Mammary epithelial cell (primary cell): ENCODE measurements at places on chromosomes 16 and 17. TPM values are rescaled to one million over a fixed set of nuclear protein-coding genes. Genes with fewer than 3 reads are reported as not detected.

- no peak for DNase-seq
Observed at GRCh38 chr17:77266213-77266612, 125.4 kb downstream of the SEC14L1 start.

DNA sequence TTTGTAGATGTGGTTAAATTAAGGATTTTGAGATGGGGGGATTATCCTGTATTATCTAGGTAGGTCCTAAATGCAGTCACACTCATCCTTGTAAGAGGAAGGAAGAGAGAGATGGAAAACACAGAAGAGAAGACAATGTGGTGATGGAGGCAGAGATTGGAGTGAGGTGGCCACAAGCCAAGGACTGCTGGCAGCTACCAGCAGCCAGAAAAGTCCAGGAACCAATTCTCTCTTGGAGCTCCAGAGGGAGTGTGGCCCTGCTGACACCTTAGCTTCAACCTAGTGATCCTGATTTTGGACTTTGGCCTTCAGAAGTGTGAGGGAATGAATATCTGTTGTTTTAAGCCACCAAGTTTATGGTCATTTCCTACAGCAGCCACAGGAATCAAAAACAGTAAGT lies 18.0 kb downstream of the MAPT start:
- DNase-seq = no peak

DNA sequence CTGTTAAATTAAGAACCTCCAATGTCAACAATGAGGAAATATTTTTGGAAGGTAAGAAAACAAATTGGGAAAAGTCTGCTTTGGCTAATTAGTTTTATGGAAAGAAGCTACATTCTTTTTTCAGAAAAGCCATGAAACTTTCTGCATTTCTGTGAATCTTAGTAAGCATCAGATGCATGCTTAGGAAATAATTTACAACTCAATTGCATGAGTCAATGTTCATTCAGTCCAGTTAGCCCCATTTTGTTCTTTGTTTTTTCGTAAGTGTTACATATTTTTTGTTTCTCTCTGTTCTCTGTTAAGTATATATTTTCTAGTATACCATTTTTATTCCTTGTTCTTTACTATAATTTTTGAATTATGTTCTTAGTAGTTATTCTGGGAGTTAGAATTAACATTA lies 195.2 kb upstream of the KIF2B start:
- peak; percentile 55 for DNase-seq

DNA sequence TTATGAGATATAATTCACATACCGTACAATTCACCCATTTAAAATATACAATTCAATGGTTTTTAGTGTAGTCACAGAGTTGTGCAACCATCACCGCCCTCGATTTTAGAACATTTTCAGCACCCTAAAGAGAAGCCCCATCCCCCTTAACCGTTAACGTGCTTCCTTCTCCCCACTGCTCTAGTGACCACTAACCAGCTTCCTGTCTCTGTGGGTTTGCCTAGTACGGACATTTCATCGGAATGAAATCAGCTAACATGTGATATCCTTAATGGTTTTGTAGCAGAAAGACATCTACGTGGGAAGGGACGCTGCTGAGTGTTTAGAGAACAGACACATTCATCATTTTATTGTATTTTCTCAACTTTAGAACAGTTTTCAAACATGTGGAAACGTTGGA lies 80.8 kb upstream of the HSBP1 start:
- no peak for DNase-seq

- DNase-seq = no peak
Observed at GRCh38 chr16:3638916-3639644, 15.4 kb upstream of the DNASE1 start.

- DNase-seq = no peak
Observed at GRCh38 chr17:60311936-60312335, 80.0 kb downstream of the USP32 start.

DNA sequence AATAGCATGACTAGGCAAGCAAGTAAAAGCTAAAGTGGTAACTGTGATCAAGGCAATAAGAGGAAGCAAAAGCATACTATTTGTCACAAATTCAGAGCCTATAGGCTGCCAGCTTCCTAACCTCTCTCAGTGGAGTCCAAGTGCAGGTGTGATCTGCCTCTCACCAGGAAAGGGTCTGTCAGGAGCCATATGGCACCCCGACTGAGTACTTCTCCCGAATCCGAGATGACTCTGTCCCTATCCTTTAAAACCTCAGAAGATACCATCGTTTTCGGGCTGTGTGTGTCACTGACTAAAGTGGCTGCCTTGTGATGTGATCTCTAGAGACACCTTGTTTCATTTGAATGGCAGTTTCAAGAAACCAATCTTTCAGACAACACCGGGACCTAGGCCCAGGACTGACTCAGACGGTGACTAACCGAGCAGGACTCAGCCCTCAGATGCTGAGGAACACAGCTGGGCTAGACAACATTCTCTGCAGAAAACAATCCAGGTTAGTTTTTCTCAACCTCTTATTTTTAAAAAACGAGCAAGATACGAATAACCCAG lies 63.6 kb downstream of the SMG6 start:
- peak; percentile 93 for DNase-seq

- DNase-seq = no peak
Observed at GRCh38 chr16:10300905-10301304, 85.0 kb upstream of the ATF7IP2 start.

GRCh38 chr16:27752241-27752640 lies 202.3 kb downstream of the KATNIP start:
- no peak for DNase-seq

DNA sequence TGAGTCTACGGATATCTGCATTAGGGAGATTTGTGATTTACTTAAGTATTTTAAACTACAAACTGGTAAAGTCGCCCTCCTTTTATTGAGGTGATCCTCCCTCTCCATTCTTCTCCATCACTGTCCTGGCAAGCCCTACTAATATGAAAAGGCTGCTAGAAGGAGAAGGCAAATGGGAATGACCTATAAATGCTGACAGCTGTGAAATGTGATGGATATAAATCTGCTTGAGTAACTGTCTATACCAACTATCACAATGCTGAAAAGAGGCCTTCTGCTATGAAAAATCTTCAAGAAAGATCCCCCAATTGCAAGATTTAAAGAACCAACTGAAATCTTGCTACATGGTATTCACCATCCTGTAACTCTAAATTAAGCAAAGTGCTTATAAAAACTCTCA lies 15.5 kb downstream of the DNAJC7 start:
- no peak for DNase-seq

GRCh38 chr16:88380619-88381018 lies 2.1 kb upstream of the ZNF469 start:
- DNase-seq = no peak

DNA sequence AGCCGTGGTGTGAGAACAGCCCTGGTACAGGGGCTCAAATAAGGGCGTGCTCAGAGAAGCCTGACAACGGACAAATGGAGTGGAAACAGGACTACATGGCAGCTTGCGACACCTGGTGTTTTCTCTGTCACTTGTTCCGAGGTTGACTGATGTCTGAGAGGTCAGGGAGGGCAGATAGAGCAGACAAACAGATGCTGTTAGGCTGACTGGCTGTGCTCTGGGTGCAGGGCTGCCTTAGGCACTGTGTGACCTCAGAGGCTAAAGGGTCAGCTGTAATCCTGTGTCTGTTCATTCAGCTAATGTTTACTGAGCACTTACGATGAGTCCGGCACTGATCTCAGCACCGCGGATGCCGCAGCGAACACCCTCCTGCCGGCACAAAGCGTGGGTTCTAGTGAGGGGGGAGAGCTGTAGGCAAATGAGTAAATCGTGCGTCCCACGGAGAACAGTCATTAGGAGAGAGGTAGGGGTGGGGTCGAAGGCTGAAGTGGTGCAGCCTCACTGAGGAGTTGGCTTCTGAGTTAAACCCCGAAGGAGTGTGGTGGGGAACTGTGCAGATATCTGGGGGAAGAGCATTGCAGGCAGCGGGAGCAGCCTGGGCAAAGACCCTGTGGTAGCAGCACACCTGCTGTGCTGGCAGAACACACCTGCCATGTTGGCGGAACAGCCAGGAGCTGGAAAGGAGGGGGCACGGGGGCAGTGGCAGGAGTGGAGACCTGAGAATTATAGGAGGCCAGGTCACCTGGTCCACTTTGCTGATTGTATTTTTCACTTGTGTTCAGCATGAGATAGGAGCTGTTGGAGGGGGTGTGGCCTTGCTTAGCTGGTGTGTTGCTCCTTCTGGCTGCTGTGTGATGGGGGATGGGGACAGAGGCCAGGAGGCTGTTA lies 35.0 kb downstream of the GPT2 start:
- no peak for DNase-seq

GRCh38 chr16:70681382-70682238 lies 4.2 kb downstream of the MTSS2 start:
- no peak for DNase-seq

GRCh38 chr17:146983-147761 lies 9.8 kb downstream of the SCGB1C2 start:
- DNase-seq = no peak

- DNase-seq = no peak
Observed at GRCh38 chr17:77502626-77503292, 362.0 kb downstream of the SEC14L1 start.

GRCh38 chr17:39737760-39738567 lies at the start of gene GRB7:
GRB7 (plus strand) TSS chr17:39737938; CDS start chr17:39742302, 4,364 bp downstream.
- peak; percentile 71 for DNase-seq

DNA sequence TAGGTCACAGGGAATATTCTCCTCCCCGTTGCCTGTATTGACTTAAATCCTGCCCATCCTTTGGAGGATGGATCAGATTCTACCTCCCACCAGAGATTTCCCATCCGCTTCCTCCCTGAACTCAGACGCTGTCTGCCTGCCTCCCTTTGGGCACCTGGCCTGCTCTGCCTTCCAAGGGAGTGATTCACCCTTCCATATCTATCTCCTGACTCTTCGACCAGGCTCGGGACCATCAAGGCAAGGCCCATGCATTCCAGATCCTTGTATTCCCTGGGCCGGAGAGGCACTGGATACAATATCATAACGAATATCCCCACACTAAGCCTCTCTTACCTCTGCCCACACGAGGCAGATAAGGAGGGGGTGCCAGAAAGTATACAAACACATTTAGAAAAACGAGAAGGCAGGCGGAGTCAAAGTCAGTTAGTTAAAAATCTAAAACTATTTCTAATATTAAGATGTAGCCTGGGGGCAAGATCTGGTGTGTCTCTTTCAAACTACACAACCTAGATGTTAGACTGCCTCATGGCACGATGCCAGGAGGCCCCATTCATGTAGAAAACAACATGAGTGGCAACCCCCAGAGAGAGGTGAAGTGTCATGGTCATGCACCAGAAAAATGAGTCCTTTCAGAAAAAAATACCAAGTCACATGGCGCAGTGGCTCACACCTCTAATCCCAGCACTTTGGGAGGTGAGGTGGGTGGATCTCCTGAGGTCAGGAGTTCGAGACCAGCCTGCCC lies 9.2 kb downstream of the PMP22 start:
- DNase-seq = peak; percentile 50

GRCh38 chr17:63534078-63534570 lies 11.0 kb downstream of the KCNH6 start:
- no peak for DNase-seq

GRCh38 chr17:53516636-53517035 lies 306.1 kb upstream of the KIF2B start:
- peak; percentile 5 for DNase-seq

- DNase-seq = peak; percentile 45
Observed at GRCh38 chr17:56918916-56919315, 5.1 kb upstream of the TRIM25 start.

GRCh38 chr17:34769049-34769448 lies 189.7 kb downstream of the TMEM132E start:
- no peak for DNase-seq

- peak; percentile 3 for DNase-seq
Observed at GRCh38 chr17:55845385-55845784, 94.5 kb downstream of the PCTP start.

GRCh38 chr16:8960788-8961109 lies 3.0 kb downstream of the USP7 start:
- no peak for DNase-seq

DNA sequence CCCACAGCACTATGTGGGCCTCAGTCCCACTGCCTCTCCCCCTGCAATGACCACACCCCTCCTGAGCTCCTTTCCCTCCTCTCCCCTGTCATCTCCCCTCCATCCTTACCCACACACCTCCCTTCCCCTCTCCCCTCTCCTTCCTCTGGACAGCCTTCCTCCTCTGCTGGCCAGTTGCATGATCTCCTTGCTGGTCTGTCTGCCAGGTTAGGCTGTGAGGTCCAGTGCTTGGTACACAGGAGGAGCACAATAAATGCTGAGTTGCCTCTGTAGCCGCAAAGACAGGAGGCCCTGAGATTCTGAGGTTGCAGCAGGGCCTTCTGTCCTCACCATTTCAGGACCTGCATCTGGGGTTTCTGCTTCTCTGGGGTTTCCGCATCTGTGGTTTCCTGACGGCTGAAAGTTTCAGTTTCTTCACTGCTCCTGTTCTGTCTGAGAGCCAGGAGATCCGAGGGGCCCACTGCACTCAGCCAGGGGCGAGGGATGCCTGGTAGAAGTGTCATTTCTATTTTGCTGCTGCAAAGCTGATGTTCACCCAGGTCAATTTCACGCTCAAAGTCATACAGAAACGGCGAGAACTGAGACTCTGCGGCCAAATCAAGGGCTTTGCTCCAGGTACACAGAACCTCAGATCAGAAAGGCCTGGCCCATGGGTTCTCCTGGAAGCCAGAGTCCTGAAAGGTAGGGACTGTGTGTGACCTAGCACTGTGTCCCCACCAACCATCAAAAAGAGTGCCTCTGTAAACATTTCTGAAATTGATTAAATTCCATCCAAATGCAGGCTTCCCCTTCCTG lies 4.6 kb upstream of the SLC12A3 start:
- DNase-seq = no peak

- DNase-seq = peak; percentile 70
Observed at GRCh38 chr17:9647014-9647413, 1.7 kb downstream of the USP43 start.

GRCh38 chr16:51053775-51054174 lies 97.3 kb downstream of the SALL1 start:
- DNase-seq = no peak

DNA sequence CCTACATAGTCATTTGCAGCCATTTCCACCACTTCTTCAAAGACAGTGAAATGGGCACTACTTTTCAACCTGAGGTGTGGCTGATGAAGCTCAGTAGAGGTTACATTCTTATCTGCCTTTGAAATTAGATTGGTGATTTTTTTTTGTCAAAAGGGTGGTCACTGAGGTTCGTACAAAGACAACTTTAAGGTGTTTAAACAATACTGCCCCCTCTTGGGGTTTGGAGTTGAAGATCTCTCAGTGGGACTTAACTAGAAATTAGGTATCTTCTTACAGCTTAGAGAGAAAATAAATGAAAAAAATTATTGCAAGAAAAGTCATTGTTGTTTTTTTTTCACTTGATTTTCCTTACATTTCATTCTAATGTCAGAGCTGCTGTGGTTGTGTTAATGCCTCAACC lies 713.2 kb downstream of the CDH11 start:
- no peak for DNase-seq

RAB37 gene
- not detected in 2 replicates for total RNA-seq

RUSF1 gene
- total RNA-seq = 40.5 TPM

NUFIP2 gene
- total RNA-seq = 51.8 and 57.2 TPM in 2 replicates

WNK4 gene
- 0.75 and 3.5 TPM in 2 replicates for total RNA-seq

FAM117A gene
- total RNA-seq = 2.8 TPM

AP2B1 gene
- 227 and 229 TPM in 2 replicates for total RNA-seq

TNP2 gene
- total RNA-seq = not detected

CDH11 gene
- total RNA-seq = 2.4 and 6.3 TPM in 2 replicates

HNF1B gene
- total RNA-seq = not detected in 2 replicates

FAM171A2 gene
- total RNA-seq = 1.3 and 4.0 TPM in 2 replicates

RNFT1 gene
- 17.3 TPM for total RNA-seq
